Cardiac fibroblast (primary cell): ENCODE measurements at places on chromosomes 11 and 22.

GRCh38 chr11:134585666-134586610 lies 173.9 kb upstream of the B3GAT1 start:
- no peak for DNase-seq

- DNase-seq: no peak
Observed at GRCh38 chr11:122494221-122494620, 161.3 kb upstream of the UBASH3B start.

DNA sequence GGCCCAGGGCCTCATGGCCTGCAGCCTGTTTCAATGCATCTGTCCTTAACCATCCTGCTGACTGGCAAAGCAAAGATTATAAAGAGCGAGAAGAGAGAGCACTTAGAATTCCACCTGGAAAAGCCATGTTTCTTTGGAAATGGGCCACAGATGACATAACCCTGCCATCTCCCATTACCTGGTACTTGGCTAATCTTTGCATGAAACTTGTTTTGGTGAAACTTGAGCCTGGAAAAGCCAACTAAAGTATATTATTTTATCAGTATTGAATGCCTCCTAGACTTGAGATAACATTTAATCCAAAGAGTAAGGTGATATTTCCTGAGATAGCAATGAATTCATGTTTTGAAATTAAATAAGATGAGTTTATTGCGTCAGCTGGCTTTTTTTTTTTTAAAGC lies 72.6 kb downstream of the NAV2 start:
- no peak for DNase-seq

GRCh38 chr22:38881464-38881871 lies 9.5 kb upstream of the CBX6 start:
- DNase-seq: peak; percentile 96

DNA sequence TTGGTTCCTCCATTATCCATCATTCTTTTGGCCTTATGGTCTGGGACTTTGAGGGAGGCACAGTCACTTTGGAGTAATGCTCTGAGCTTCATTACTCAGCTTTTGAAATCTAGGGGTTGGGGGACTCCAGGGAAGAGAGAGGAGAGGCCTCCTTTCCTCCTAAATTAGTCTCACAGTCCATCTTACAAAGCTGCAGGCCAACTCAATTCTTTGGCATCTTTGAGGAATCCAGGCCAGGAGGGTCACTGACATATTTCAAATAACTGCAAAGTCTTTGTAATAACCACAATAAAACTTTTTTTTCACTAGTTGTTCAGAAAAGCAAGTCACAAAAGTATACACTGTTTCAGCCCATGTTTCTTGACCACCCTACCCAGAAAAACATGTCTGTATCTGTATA lies 73.3 kb upstream of the FAR1 start:
- DNase-seq: no peak

DNA sequence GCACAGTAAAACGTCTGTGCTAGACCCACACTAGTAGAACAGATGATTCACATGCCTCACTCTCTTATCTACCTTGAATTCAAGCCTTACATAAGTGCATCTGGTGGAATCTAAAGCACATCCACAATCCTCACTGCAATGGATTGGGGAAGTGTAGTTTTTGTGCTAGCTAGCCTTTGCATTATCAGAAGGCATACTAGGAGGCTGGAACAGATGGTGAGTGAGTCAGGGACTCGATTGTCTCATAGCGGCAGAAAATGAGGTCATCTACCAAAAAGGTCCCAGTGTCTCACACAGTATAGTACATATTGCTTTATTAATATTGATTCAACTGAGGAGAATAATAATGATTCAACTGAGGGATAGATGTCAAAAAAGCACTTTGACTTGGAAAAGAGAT lies 9.3 kb downstream of the MSANTD4 start:
- DNase-seq: peak; percentile 94

GRCh38 chr22:23264610-23265367 lies 84.5 kb downstream of the BCR start:
- no peak for DNase-seq

GRCh38 chr11:83371489-83371888 lies 85.3 kb upstream of the CCDC90B start:
- DNase-seq: no peak

DNA sequence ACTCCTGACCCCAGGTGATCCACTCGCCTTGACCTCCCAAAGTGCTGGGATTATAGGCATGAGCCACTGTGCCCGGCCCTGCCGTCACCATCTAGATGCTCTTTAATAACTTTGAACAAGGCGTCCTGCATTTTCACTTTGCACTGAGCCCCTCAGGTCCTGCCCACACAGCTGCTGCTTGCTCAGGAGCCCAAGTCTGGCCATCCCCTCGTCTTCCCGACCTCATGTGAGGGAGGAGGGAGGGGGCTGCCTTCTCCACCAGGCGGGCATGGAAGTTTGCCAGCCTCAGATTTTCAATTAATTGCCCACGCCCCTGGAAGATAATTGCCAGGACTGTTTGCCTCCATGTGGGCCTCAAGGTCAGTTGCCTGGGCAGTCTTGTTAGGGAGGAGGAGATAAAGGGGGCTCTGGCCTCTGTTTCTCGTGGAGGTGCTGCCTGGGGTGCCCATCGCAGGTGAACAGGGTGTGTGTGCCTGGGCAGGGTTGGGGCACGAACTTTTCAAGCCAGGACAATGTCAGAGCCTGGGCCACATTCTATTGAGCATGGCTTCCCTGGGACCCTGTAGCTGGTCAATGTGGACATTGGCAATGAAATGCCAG lies 27.9 kb upstream of the MYEOV start:
- no peak for DNase-seq

DNA sequence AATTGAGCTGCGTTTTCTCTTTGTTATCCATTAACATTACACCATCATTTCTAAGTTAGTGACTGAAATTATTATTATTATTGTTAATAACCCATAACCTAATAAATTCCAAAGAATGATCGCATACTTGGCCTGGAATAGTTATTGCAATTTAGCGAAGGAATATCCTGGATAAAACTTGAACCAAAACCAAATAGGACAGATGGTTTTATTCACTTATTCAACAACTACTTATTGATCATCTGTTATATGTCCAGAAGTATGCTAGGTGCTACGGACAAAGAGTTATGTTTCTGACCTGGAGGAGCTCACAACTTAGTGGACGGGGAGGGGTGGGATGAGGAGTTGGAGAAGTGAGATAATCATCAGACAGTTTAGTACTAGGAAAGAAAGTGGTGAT lies 44.8 kb upstream of the ARHGAP20 start:
- no peak for DNase-seq

- no peak for DNase-seq
Observed at GRCh38 chr22:47901911-47902310, 1139.5 kb downstream of the TBC1D22A start.

- no peak for DNase-seq
Observed at GRCh38 chr22:30668386-30668710, 673 bp upstream of the DUSP18 start.

DNA sequence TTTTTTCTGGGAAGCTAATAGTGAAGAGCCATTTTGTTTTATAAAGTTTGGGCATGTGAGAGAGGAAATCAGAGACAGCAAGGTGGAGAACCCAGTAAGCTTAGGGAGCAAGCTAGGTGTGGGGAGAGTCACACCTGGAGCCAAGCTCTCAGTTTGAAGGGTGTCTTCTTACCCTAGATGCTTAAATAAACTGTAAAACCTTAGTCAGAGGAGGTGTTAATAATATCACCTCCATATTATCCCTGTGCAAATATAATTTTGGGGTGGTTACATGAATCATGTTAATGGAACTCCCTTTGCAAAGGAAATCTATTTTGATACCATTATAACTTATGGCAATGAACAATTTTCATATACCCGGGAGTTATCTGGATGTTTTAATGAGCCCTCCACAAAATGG lies 246.2 kb upstream of the PLET1 start:
- no peak for DNase-seq

DNA sequence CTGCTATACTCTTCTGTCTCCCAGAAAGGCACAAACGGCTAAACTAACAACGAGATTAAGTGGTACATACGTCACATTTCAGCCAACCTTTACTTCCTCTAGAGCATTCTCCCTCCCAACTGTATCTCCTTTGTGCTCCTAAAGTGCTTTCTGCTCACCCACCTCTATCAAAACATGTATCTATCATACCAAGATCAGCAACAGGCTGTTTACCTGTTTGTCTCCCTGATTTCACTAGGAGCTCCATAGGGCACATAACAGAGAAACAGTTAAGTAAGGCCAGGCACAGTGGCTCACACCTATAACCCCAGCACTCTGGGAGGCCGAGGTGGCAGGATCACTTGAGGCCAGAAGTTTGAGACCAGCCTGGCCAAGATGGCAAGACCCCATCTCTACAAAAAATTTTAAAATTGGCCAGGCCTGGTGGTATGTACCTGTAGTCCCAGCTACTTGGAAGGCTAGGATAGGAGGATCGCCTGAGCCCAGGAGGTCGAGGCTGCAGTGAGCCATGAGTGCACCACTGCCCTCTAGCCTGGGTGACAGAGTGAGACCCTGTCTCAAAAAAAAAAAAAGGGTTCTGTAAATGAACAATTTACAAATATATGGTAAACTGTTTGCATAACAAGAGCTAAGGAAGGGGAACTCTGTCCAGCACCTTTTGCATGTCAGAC lies 2.8 kb downstream of the NDUFC2 start:
- no peak for DNase-seq

DNA sequence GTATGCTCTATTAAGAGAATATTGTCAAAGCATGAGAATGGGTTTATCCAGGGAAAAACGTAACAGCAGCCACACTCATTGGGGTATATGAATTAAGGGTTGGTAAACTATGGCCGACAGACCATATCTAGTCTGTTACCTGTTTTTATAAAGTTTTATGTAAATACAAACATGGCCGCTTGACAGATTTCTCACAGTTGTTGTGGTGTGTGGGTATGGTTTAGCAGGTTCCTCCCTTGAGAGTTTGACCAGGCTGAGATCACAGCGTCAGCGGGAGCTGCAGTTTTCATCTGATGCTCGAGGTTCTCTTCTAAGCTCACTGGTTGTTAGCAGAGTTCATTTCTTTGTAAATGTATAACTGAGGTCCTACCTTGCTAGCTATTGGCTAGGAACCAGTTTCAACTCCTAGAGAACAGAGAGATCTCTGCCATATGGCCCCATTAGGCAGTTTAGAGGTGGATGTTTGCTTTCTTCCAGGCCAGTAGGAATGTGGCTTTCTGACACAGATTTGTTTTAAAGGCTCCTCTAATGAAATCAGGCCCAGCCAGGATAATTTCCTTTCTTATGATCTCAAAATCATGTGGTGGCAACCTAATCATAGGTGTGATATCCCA lies 45.5 kb upstream of the GRIK4 start:
- DNase-seq: no peak

DNA sequence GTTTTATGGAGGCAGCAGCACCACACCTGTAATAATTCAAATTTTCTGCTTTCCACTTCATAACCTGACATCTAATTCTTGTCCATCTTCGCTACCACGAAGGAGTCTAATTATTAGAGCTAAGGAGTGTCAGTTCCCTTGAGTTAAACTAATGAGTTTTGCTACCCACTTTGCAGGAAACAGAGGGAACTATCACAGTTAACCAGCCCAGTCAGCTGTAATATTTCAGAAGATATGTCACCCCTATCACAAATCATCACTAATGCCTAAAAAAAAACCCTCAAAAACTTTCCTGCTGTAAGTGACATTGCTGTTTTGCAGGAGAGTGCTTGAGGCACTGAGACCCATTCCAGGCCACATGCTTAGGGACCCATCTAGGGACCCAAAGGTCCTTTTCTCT lies 8.4 kb downstream of the TECTA start:
- no peak for DNase-seq

DNA sequence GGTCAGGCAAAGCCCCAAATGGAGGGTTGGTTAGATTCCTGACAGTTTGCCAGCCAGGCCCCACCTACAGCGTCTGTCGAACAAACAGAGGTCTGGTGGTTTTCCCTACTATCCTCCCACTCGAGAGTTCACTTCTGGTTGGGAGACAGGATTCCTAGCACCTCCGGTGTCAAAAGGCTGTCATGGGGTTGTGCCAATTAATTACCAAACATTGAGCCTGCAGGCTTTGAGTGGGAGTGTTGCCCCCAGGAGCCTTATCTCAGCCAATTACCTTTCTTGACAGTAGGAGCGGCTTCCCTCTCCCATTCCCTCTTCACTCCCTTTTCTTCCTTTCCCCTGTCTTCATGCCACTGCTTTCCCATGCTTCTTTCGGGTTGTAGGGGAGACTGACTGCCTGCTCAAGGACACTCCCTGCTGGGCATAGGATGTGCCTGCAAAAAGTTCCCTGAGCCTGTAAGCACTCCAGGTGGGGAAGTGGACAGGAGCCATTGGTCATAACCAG lies 4.7 kb upstream of the TTC36 start:
- DNase-seq: peak; percentile 59

GRCh38 chr22:35330258-35330861 lies 30.7 kb downstream of the TOM1 start:
- DNase-seq: peak; percentile 94

DNA sequence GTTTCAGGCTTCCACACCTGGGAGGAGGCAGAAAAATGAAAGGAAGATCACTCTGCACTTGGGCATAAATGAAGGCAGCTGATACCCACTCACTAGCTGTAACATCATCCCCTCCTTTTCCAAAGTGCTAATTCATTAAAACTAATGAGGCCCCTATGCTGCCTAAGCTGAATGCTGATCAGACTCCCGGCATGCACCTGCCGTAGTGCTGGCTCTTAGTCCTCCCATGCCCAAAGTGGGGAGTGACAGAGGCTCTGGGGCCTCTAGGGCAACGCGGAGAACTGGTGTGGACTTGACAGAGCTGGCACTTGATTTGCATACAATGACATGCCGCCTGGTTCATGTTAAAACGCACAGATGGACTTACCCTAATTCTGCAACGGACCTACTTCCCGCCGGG lies 96.5 kb upstream of the NCAM1 start:
- DNase-seq: no peak

DNA sequence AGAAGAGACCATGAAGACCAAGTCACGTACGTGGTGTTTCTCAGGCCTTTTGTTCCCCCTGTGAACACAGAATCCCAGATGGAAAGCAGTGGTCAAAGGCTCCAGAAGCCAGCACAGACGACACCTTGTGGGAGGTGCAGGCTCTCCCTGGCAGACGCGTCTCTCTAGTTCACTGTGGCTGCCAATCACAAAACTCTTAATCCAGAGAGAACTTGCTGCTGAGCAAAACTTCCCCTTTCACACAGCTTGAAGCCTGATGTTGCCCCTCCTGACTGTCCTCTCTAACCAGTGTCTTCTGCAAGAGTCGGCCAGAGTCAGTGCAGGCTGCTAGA lies 67.1 kb downstream of the PIWIL3 start:
- DNase-seq: no peak

DNA sequence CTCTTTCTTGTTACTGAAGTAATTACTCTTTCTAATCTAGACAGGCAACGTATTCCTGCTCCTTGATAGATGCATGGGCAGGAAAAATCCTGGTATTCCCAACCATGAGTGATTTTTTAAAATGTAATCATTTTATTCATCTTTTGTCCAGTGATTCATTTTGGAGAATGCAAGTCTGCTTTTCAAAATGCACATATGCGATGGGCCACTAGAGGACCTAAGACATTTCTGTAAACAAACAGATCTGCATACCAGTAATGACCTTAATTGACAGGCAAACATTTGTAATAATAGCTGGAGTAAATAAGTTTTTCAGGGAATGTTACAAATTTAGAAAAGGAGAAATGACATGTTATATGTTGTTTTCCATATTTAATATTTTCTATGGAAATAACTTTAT lies 1167.6 kb downstream of the JRKL start:
- peak; percentile 64 for DNase-seq
